ENCODE measurements at places on chromosomes 4 and X. TPM values are rescaled to one million over a fixed set of nuclear protein-coding genes. Genes with fewer than 3 reads are reported as not detected.

DNA sequence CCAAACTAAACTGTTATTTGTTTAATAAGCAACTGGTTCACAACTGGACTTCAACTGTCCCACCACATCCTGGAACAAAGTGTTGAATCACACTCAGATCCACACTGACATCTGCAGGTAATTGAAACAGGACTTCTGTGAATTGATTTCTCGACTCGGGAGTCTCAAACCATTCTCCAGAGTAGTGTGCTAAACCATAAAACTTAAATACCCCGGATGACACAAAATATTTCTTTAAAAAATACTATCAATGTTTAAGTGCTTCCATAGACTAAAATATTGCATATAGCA lies 95.4 kb upstream of the PLAC1 start:
- DNase-seq = no peak

- DNase-seq = no peak
Measured at GRCh38 chr4:40122941-40123340, 66.3 kb downstream of the N4BP2 start.

- DNase-seq = no peak
Measured at GRCh38 chr4:161260819-161261218, 903.0 kb downstream of the FSTL5 start.

DNA sequence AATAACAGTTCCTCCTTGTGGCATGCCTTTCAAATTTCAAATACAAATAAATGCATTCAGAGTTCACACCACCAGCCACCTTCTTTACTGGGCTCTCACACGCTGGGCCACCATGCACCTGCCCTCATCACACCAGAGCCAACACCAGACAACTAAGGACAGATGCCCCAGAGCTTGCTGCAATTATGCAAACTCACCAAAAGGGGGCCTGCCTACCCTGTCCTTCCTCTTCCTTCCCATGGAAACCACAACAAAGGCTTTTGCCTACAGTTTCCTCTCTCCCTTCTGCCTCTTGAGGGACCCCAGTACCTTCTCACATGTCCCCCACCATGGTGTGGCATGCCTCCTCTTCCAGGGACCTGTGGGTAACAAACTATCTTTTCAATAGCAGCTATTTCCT lies 1333.9 kb upstream of the TENM3 start:
- no peak for DNase-seq

DNA sequence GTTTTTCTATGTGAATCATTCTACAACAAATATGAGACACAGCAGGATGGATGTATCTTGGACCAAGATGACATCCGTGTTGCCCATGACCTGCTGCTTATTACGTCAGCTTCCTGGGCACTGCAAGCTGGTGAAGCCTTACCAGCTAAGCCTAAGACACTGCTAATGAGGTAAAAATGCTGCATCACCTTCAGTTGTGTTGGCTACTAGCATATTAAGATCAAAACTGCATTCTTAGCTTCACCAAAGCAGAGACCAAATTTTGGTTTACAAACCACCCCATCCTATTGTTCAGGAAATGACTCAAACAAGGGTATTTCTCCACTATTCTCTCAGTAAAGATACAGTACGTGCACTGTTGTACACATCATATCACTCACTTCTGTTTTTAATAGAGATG lies 50.3 kb downstream of the MAML3 start:
- DNase-seq = no peak

CLNK gene
- polyA plus RNA-seq = 0.04 TPM

NDST4 gene
- not detected for polyA plus RNA-seq

- no peak for DNase-seq
Measured at GRCh38 chr4:163697121-163697520, 202.6 kb downstream of the TMA16 start.

All from lung (tissue), 17 donors.